AG20443 (cell line): ENCODE measurements at places on chromosomes 3 and 15.

GRCh38 chr3:53680028-53680427 is 166.2 kb downstream of the CHDH start:
- DNase-seq = no peak

DNA sequence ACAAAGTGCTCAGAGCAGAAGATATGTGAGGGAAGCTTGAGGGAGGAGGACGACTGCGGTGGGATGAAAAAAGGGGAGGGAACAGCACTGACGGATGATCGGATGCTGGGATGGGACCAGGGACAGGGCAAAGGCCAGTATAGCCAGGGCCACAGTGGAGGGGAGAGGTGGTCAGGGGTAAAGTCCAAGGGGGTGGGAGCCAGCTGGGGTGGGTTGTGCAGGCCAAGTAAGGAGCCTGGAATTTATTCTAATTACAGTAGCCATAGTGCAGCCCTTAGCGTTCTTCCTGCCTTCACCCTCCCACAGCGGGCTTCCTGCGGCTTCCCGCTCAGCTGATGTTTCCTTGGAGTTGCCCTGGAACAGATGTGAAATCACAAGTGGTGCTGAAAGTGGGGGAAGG is 7.6 kb upstream of the APEH start:
- DNase-seq = no peak

DNA sequence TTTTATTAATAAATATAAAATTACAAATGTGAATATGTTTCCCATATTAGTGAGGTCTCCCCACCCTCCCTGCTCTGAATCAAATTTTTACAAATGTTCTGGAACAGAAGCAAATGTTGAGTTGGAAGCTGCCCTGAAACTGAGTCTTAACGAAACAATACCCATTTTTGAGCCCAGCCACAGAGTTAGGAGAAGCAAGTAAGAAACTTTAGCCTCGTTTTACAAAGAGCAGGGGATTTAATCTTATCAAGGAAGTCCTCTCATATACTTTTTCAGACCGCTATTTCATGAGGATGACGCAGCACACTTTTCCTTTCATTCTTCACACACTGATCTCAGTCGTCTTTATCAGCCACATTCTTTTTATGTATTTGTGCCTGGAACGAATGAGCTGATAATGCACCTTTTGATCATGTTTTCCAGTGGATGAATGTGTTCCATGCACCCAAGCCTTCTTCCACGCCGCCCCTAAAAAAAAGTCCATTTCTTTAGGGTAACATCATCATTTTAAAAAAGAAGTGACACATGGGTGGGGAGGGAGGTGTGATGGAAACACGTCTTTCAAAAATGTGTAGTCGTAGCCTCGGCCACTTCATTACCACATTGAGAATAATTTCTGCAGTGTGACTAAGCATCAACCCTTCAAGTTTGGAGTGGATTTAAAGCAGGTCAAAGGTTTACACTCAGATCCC is 48.1 kb downstream of the SETMAR start:
- DNase-seq = peak; percentile 51

DNA sequence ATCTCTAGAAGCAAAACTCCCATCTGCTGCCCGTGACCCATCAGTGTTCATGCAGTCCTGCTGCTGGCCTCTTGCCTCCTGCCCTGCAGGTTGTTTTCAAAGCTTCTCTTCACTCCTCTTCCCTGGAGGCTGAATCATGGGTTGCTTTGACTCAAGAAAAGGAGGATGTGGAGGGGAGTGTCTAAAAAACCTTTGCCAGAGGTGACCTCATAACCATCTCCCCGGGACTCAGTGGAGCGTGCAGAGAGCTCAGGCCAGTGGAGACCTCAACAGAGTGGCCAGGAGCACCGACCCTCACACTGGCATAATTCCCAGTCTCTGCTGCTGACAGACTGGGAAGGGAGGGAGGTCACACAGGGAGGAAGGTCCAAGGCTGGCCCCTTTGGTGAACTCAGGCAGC is 60.9 kb upstream of the ITGA11 start:
- DNase-seq = peak; percentile 75

GRCh38 chr3:171862993-171863521 is 19.9 kb downstream of the TMEM212 start:
- peak; percentile 33 for DNase-seq

DNA sequence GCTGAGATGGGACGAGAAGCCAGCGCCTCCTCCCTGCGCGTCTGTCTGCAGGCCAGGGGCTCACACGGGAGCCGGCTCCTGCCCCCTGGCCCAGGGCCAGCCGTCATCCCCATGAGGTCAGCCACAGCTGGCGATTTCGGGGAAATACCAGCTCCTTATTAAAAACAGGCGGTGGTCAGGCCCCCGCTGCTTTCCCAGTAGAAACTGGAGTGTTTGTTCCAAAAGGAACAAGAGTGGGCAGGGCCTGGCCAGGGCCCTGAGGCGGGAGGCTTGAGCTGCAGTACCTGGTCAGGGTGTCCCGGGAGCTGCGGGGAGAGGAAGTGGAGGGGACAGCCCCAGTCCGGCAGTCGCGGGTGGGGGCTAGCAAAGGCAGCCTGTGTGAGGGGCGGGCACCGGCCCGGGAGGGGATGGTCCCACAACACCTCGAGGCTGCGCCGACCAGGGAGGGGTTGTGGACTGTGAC is 17.8 kb downstream of the MYL3 start:
- peak; percentile 90 for DNase-seq

- DNase-seq = peak; percentile 19
Measured at GRCh38 chr3:126704494-126705214, 614 bp downstream of the CHCHD6 start.

- DNase-seq = no peak
Measured at GRCh38 chr15:72387741-72388140, 10.4 kb upstream of the TMEM202 start.
